Brain (organoid and tissue), 16 donors: ENCODE measurements at places on chromosomes 5 and 9.
A peak's percentile ranks its signal among the peaks of the same experiment; 100 is the strongest.

DNA sequence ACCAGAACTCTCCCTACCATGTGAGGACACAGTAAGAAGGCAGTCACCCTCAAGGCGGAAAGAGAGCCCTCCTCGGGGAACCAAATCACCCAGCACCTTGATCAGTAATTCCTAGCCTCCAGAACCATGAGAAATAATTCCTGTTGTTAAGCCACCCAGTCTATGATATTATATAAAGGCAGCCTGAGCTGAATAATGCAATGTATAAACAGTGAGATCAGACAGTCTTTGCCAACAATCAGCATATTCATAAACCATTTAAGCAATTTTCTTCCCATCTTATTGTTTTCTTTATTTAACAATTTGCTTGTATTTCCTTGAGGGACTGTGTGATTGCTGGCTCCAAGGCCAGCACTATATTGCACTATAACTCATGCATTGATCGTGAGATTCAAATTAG is 144.4 kb upstream of the DAPK1 start:
- peak; percentile 35 for DNase-seq

DNA sequence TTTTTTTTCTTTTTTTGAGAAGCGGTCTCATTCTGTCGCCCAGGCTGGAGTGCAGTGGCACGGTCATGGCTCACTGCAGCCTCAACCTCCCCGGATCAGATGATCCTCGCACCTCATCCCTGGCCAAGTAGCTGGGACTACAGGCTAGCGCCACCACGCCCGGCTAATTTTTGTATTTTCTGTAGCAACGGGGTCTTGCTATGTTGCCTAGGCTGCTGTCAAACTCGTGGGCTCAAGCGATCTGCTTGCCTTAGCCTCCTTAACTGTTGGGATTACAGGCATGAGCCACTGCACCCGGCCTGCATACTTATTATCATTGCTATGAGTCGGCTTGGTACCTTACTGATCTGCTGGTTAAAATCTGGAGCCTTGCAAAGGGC is 790 bp upstream of the IARS1 start:
- DNase-seq: no peak

GRCh38 chr9:75358846-75359245 is 270.5 kb downstream of the OSTF1 start:
- peak; percentile 58 for DNase-seq

DNA sequence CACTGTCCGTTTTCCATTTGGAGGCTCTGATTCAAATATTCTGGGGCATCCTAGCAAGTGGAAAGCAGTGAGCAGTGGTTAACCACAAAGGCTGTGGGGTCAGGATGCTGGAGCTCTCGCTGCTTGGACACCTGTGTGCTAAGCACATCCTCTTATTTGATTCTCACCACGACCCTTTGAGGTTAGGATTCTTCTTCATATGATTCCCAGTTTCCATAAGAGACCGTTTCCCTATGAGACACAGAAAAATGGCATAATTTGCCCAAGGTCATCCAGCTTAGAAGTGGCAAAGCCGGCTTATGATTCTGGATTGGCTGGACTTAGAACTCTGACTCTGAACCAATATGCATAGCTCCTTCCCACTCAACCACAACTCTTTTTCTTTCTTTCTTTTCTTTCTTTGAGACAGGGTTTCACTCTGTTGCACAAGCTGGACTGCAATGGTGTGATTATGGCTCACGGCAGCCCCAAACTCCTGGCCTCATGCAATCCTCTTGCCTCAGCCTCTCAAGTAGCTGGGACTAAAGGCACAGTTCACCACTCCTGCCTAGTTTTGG is 207.7 kb downstream of the TTLL11 start:
- DNase-seq: no peak

DNA sequence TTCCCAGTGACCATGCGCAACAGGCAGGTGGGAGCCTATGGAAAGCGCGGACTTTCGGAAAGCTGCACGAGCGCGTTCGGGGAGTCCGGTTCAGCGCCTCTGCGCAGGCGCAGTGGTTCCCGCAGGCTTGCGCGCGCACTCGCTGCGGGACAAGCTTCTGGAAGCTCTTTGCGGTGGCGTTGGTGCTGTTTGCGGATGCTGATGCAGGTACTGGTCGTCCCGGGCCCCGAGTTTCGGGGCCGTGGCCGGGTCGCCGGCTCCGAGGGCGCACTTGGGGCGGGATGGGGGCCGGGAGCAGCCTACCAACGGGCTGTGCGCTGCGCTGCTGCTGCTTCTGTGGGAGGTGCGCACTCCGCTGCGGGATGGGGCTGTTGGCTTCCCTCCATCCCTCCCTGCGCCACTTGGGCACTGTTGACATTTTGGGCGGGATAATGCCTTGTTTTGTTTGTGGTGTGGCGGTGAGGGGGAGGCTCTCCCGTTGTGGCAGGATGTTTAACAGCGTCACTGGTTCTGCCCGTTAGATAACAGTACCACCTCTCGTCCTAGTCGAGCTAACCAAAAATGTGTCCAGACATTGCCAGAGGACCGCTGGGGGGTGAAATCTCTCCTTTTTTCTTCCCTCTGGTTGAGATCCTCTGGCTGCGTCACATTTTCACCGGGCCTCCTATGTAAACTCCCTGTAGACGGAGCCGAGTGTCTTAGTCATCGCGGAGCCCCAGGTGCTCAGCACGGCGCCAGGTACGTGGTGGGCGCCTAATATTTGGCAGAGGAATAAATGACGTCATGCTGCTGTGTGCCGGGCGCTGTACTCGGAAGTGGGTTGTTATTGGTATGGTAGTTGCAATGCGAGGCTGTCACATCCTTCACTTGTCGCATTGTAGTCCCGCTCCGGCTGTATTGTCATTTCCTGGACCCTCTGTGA is at the start of gene ZNF483:
TSS of gene ZNF483 (plus strand) at position 124 of the 922 bp plus-strand sequence. CDS start 2,217 bp downstream, outside the sequence.
- peak; percentile 95 for DNase-seq

DNA sequence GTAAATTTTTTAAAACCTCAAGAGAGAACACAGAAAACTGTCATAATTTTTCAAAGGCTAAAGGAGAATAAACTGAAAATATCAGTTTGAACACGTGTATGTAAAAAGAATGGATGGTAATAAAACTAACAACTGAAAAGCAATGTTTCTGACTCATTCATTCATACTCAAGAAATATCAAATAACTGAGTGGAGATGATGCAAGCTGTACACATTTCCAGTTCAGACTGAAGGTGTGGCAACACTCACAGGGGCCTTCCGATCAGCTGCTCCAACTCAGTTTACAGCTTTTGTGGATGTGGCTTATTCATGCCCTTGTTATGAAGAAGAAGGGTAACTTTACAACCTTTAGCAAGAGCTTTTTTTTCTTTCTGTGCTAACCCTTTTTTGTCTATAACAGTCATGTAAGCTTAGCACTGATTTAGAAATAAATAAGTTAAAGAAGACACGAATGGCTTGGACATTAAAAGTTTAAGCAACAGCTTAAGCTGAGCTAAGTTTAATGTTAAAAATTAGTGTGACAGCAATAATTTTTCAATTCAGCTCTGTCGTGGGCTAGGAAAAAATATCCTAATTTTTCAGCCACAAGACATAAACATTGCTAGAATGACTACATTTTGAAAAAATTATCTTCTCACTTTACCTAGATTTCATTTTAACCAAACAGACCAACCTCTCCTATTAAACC is 453.5 kb downstream of the RAB3C start:
- no peak for DNase-seq

GRCh38 chr5:173454736-173455598 is 126.8 kb upstream of the STC2 start:
- DNase-seq: no peak

GRCh38 chr9:37623267-37623666 is 27.5 kb upstream of the FRMPD1 start:
- DNase-seq: no peak
